Retinal pigment epithelial cell (primary cell): ENCODE measurements at places on chromosomes 7 and 10.

DNA sequence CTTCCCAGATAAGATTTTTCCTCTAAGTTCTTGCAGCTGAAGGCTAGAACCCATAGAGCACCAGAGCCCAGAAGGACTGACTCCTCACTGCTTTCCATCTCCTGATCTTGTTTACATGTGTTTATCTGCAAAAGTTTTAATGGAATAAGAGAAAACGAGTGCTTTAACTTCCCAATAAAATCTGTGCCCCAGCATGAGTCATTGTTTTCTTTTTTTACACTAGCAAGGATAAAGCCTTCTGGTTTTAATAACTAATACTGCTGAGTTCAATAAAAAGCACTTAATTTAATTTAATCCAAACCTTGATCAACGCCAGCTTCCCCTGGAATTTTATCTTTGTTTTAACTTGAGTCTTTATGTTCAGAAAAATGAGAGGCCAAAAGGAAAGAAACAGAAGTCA, 227.6 kb downstream of the HPSE2 start:
- DNase-seq = no peak

DNA sequence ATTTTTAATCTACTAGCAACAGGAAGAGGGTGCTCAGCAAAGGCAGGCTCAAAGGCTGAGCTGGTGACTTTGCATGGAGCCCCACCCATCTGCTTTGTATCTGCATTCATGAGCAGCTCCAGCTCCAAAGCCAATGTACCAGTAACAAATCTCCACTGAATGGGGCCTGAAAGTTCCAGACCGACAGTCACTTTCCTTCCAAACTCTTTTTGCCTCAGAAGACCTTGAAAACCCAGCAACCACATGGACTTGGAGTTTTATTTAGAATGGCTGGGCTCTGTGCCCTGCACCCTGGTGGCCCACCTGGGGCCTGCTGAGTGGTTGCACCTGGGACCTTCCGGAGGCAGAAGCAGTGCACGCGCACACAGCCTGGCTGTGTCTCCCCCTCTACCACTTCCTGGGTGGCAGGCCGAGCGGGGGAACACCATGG, 195.0 kb upstream of the PLXNA4 start:
- no peak for DNase-seq

DNA sequence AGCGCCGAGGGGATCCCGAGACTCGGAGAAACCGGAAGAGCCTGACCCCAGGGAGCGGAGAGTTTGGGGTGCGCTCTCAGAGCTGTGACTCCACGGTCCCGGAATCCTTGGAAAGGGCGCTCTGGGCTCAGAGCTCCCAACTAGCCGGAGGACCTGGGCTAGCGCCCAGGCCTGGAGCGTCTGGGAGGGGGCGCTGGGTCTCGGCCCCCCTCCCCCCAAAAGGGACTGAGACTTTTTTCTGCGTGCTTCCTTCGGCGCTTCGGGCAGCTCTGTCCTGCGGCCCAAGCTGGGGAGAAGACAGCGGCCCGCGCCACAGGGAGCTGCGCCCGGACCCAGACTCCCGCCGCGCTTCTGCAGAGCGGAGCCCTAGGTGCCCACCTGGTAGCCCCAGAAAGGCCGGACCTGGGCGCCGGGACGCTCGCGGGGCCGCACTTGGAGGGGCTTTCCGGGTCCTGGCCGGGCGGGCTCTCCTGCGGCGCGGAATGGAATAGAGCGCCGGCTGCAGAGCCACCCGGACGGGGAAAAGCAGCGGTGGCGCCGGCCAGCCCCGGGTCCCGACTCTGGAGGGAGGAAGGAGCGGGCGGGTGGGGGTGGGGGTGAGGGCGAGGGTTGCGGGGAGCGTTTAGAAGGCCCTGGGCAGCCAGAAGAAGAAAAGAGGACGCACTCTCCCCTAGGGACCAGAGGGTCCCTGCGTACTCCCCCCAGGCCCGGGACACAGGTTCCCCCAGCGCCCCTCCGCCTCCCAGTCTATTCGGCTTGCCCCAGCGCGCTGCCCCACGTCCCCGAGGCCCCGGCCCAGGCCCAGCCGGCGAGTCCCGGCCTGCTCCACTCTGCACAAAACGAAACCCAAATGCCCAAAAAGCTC, 4.7 kb downstream of the ZNF503 start:
- DNase-seq = no peak

DNA sequence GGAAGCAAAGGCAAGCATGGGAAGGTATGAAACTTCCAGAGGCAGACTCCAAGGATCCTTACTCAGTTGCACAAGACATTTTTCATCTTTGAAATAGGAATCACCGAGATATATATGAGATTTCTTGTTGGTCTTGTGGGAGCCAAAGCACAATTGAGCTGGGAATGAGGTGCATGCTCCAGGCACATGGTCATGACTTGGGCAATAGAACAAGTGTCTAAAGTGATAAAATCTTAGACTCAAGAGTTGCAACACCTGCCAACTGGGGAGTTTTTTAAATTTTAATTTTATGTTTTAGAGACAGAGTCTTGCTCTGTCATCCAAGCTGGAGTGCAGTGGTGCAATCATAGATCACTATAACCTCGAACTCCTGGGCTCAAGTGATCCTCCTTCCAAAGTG, 169.5 kb upstream of the ADCY1 start:
- no peak for DNase-seq

DNA sequence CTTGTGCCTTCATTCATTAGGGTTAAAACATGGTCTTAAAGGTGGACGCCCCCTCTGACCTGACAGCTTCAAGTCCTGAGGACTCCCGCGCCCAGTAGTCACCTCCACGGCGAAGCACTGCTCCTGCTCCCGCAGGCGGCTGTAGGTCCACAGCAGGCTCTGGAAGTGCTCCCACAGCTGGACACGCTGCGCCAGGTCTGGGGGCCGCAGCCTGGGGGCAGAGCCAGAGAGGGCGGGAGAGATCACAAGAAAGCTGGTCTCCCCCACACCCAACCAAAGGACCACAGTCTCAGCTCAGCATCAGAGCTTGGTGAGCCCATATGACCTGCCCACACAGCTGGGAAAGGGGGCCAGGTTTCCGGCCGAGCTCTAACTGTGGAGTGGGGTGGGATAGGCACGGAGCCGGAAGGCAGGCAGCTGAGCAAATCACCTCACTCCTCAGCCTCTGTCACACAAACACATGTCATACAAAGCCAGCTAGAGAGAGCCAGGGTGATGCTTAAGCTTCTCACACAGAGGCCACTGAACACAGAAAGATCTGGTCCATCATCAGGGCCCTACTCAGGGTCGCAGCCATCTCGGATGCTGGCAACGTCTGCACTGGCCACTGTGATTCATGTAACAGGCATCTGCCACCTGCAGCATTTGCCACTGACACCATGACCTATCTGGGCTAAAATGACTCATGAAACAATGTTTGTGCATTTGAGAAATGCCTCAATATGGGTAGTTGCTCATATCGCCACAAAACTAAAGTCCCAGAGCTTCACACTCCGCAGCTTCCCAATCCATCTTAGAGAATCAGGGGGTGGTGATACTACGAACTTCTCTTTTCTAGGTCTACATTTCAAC, 12.6 kb downstream of the HPS1 start:
- no peak for DNase-seq

DNA sequence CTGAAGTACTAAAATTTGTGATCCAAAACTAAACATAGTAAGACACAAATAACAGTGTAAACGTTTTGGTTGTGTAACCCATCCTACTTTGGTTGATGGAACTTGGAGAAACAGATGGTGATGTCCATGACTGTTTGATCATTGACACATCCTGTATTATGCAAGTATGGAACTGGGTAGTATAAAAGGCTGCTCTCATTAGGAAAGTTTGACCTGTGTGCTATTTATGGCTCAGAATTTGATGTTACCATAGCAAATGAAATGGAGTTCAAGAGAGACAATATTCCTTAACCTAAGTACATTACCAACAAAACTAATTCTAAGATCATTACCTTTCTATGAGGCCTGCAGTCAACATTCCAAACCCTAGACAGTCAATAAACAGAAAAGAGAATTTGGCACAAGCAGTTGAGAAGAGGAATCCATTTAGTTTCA, 39.9 kb downstream of the DKK1 start:
- no peak for DNase-seq

GRCh38 chr10:997266-998022, 9.2 kb downstream of the GTPBP4 start:
- no peak for DNase-seq

DNA sequence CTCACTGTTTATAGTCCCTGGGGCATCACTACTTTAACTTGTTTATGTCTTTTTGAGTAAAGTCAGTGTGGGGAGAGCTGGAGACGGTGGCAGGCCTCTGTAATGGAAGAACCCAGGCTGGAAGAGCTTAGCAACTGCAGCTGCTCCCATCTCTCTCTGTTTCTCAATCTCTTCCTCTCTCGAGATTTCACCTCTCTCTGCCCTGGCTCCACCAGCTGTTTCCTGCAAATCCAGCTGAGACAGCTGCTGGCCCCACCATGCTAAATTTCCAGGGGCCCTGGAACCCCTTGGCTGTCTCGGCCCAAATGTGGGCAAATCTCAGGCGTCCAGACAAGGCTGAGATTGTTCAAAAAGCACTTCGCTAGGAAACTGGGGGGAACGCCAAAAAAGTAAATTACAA, 25.8 kb upstream of the SLF2 start:
- no peak for DNase-seq

GRCh38 chr7:108280136-108280535, 150.0 kb upstream of the LAMB4 start:
- no peak for DNase-seq

- no peak for DNase-seq
Observed at GRCh38 chr7:13834328-13834761, 155.1 kb downstream of the ETV1 start.

- DNase-seq = peak; percentile 83
Observed at GRCh38 chr10:30637881-30638467, 8.4 kb upstream of the LYZL2 start.

- no peak for DNase-seq
Observed at GRCh38 chr10:43237128-43237527, 29.7 kb downstream of the RASGEF1A start.

DNA sequence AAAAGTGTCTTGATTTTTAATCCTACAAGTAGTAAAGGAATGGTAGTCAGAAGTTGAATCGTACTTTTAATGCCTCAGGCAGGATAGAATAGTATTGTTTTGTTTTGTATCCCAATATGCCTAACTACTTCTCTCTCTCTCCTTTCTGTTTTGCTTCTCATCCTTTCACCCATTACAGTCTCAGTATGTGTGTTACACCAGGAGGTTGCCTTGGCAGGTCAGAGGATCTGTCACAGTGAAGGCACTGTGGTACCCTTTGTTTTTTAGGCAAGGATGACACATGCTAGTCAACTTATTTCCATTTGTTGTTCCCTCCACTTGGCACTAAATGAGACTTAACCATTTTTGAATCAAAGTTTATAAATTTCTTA, 94.4 kb downstream of the MAPK8 start:
- DNase-seq = no peak

DNA sequence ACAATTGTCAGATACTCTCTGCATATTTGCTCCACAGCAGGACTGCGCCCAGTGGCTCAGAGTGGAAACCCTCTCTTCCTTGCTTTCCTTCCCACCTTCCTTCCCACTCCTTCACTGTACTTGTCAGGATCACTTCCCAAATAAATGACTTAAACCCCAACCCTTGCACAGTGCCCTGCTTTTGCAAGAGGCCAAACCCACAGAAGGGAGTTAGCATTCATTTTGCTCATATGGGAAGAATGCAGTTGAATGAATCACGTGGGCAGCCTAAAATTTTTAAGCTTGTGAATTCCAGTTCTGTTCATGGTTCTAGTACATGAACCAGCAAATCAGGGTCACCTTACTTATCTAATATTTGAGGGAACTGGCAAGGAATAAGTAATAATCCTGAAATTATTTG, 47.7 kb upstream of the SFMBT2 start:
- DNase-seq = no peak

DNA sequence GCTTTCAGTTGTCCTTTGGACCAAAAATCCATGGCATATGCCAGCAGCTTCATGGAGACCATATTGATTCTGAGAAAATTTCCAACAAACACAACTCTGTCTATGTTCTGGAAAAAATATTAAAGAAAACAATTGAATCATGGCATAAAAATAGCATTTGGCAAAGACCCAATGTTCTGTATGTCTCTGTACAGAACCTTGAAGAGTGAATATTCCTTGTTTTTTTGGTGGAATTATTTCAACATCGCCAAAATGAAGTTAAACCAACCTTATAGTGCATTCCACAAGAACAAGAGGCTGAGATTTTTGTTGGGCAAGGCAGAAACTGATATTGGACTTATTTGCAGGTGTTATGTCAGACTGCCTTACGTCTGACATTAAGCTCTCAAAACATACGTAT, 53.3 kb upstream of the SLC16A12 start:
- DNase-seq = no peak

GRCh38 chr10:122419876-122420623, 34.4 kb upstream of the ARMS2 start:
- DNase-seq = no peak

- DNase-seq = no peak
Observed at GRCh38 chr7:3103614-3104398, 60.1 kb upstream of the CARD11 start.

GRCh38 chr7:13407911-13408310, 581.6 kb downstream of the ETV1 start:
- DNase-seq = peak; percentile 32

- DNase-seq = no peak
Observed at GRCh38 chr10:69848454-69848853, 46.7 kb downstream of the COL13A1 start.

- no peak for DNase-seq
Observed at GRCh38 chr7:115008465-115009114, 86.7 kb downstream of the MDFIC start.

DNA sequence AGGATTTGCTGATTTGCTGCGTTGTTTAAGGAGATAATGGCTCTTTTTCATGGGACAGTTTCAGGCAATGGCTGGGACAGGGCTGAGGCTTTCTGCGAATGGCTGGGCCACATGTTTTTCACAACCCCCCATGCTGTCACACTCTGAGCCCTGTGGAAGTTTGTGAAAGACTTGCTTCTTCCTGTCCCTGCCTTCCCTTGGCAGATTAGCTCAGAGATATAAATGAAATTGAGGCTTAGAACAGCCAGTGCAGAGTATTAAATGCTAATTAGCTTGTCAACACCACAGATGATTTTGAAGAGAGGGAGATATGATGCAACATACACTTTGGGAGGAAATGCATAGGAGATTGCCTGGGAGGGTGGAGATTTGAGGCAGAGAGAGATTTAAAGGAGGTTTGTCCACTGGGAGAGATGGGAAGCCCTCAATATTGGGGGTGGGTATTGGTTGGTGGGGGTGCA, 232.0 kb downstream of the SH2D4B start:
- DNase-seq = no peak

GRCh38 chr7:45027774-45028114, 27.7 kb downstream of the CCM2 start:
- DNase-seq = no peak

- no peak for DNase-seq
Observed at GRCh38 chr7:42108803-42109528, 128.0 kb downstream of the GLI3 start.

DNA sequence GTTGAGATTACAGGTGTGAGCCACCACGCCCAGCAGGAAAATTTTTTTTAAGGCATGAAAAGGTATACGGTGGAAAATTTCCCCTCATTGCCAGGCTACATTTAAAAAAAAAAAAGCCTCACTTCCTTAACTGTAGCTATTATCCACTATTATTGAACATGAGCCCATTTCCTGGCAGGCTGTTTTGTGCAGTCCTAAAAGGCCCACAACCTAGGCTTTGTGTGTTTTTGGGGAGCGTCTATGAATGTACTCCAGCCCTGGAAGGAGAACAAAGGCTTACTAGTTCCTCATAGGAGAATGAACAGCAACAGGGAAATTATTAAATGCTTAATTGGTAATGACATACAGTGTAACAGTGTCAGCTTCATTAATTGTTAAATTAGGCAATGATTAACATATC, 111.0 kb downstream of the ABLIM1 start:
- no peak for DNase-seq
